Amygdala (tissue), 56 donors: ENCODE measurements at places on chromosomes 11 and 22.

DNA sequence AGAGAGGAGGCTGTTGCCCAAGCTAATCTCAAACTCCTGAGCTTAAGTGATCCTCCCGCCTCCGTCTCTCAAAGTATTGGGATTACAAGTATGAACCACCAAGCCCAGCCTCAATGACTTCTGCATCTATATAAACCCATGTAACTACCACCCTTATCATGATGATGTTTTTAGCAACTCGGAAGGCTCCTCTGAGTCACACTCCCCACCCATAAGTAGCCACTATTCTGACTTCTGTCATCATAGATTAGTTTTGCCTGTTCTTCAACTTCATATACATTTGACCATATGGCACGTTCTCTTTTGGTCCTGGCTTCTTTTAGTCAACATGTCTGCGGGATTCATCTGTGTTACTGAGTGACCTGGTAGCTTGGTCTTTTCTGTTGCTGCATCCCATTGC is 6.4 kb upstream of the FOSL1 start:
- DNase-seq, result no peak

DNA sequence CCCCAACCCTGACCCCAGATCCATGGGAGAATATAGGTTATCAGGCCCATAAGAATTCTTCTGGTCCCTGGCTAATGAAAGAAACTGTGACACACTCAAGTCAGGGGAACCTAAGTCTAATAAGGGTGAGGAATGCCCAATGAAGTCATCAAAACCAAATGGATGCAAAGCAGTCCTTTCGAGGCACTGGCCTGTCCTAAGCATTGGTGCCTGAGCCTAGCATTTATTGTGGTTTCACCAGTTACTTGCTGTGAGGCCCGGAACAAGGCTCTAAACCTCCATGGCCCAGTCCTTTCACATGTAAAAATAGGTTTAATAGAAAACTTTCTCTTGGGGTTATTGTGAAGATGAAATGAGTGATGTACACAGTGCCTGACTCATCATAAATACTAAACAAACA is 712.6 kb downstream of the DLG2 start:
- no peak for DNase-seq

- no peak for DNase-seq
Measured at GRCh38 chr11:102936864-102937509, 18.5 kb downstream of the MMP13 start.

- DNase-seq, result no peak
Measured at GRCh38 chr11:62976109-62976508, 8.7 kb downstream of the SLC22A6 start.
